ENCODE measurements at places on chromosomes 6 and 20.

DNA sequence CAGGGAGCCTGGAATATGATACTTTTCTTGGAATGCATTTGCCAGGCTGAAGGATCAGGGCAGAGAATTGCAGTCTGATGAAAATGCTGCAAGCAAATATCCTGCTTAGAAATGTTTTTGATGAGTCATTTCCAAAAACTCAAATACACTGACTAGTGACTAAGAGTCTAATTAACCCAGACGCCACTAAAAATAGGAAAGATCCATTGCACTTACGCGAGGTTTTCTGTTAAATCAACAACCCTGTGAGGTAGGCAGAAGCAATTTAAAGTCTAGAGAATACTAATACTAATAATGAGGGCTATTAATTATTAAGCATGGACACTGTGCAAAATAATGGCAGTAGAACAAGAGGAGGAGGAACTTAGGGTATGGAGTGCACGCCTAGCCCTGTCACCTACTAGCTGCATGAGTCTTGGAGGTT is 130.1 kb upstream of the DOK5 start:
- DNase-seq = no peak

DNA sequence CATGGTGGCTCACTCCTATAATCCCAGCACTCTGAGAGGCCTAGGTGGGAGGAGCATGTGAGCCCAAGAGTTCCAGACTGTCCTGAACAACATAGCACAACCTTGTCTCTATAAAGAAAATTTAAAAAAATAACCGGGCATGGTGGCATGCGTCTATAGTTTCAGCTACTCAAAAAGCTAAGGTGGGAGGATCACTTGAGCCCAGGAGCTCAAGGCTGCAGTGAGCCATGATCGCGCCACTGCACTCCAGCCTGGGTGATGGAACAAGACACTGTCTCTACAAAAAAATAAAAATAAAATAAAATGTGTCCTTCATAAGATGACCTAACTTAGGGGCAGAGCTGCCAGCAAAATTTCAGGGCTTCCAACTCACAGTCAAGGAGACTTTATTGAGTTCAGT is 12.6 kb downstream of the ID4 start:
- no peak for DNase-seq

- peak; percentile 59 for DNase-seq
Measured at GRCh38 chr20:51624157-51624731, 81.7 kb upstream of the NFATC2 start.

GRCh38 chr6:153003366-153003690 is 819 bp upstream of the MTRF1L start:
- no peak for DNase-seq

DNA sequence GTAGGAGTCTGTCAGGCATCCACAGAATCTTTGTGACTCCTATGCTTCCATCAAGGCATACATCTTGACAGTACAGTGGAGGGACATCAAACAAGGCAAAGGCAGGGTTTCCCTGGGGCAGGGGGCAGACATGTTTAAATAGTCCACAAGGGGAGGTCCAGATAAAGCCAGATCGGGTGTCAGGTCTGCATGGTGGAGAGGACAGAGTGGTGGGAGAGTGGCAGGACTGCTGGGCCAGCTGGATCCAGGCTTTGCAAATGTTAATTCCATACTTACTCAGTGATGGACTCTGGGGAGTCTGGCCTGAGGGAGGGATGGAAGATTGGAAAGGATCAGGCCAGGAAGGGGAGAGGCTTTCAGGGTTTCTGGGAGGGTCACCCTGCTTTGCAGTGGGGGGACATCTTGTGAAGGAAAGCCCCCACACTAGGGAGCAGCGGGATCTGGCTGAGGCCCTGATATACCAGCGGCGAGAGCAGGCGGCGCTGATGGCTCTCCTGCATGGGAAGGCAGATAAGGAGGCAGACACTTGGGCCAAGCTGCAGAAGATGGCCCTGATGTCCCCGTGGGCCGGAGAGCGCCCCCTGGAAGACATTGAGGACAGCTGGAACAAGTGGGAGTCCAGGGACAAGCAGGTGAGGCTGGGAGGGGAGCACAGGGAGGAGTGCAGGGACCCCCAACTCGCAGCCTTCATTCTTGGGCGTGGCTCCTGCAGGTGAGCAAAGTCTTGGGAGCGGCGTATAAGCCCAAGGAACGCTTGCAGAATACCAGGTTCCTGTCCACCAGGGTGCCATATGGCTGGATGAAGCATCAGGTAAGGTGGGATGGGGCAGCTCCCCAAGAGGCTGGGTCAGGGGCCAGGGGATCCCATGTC is 44.6 kb downstream of the SUN5 start:
- no peak for DNase-seq

GRCh38 chr20:1567392-1568162 is 10.1 kb upstream of the SIRPD start:
- DNase-seq = no peak

DNA sequence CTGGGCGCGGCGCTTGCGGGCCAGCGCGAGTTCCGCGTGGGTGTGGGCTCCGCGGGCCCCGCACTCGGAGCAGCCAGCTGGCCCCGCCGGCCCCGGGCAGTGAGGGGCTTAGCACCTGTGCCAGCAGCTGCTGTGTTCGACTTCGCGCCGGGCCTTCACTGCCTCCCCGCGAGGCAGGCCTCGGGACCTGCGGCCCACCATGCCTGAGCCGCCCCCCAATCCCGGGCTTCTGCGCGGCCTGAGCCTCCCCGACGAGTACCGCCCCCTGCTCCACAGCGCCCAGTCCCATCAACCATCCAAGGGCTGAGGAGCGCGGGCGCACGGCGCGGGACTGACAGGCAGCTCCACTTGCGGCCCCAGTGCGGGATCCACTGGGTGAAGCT is 36.2 kb downstream of the RIOK1 start:
- no peak for DNase-seq

- DNase-seq = peak; percentile 23
Measured at GRCh38 chr6:30357678-30358540, 13.0 kb downstream of the RPP21 start.

DNA sequence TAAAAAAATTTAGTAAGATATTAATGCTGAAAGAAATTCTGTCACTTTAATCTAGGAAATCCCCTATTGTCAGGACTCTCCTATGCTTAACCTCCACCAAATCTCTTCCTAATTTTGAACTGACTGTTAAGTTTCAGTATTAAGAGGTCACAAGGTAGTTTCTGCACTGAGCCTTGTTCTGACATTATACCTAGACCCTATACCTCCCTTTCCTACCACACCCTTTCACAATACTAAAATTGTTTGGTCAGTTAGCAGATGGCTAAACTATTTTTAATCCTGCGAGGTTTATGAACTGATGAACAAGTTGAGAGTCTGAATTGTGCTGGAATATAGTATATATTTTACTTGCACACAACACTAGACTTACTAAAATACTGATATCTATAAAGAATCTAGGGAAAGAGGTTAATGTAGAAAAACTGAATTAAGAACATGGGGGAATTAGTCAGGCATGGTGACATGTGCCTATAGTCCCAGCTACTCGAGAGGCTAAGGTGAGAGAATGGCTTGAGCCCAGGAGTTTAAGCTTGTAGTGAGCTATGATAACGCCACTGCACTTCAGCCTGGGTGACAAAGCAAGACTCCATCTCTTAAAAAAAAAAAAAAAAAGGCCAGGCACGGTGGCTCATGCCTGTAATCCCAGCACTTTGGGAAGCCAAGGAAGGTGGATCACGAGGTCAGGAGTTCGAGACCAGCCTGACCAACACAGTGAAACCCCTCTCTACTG is 51.5 kb downstream of the HBS1L start:
- DNase-seq = no peak

DNA sequence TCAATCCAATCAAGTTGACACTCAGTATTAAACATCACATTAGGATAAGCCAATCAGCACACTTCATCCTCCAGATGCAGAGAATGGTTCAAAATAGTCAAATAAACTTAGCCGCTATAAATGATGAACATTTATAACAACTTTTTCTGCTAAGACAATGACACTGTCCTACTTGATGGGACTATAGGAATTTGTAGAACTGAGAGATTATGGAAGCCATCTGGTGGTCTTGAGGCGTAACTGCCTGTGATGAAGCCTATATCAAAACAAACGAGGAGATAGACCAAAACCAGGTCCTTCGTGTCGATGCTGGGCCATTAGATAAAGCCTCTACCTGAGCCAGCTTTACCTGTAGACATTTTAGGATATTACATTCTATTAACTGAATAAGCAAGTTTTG is 631.1 kb downstream of the COL12A1 start:
- DNase-seq = no peak

Measured in activated T-cell treated with anti-CD3 and anti-CD28 coated beads for 48 hours (primary cell).